ENCODE measurements at places on chromosomes 1 and 21.

DNA sequence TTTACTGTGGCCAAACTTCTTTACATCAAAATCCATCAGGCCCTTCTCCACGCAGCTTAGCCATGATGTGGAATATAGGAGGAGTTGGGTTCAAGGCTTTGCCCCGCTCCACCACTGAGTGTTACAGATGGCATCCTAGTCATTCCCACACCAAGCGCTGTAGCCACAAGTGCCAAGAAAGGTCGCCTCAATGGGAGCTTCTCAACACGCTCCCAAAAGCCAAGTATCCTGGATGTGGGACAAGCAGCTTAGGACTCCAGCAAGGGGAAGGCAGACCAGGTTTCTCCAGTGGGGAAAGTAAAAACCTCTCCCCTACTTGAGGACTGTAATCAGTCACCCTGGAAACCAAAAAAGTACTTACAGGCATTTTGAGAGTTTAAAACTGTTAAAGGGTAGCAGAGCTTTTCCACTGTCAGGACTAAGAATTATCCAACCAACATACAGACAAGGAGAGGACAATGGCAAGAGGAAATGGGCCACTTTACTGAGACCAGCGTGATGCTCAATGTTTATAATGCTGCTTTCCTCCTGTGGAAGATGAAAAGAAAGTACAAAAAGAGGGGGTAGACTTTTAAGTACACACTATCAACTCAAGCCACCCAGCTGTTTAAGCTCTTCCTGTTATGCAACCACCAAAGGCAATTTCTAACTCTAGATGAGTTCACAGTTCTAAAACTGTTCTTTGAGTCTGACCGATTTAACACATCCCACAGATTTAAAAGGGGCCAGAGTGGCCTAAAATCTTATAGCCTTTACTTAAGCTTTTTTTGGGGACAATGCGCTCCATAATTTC lies 120.7 kb upstream of the KRTAP19-8 start:
- DNase-seq, result peak; percentile 43

DNA sequence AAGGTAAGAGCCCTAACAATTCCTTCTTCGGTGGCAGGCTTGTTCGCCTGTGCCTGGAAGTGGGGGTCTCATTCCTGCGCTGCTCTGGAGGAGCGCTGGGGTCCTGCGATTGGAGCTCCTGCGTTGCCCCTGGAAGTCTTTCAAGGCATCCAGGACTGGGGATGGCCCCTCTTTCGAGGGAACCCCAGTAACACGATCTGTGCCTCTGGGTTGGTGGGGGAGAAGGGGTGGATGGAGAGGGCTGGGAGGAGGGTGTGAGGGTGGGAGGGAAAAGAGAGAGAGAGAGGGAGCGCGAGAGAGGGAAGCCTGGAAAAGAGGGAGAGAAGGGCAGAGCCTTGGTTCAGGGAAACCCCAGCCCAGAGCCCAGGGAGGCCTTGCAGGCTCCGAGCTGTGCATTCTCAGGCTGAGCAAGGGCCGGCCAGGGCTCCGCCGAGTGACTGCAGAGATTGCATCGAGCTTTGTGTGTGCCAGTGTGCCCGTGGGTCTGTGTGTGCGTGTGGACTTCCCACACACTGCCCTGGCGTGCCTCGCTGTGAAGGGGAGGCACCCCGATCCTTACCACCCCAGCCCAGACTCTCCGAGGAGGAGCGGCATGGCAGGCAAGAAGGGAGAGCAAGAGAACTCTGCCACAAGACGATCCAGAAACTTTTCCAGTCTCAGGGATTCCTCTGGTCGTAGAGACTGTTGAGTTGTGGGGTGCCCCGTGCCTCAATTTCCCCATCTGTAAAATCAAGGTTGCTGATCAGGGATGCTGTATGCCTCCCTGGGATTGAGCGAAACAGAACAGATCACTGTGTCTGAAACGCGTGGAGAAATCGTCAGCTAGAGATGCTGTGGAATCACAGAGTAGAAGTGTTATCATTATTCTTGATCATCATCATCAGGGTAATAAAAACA lies 619 bp downstream of the BCL9 start:
- peak; percentile 12 for DNase-seq

DNA sequence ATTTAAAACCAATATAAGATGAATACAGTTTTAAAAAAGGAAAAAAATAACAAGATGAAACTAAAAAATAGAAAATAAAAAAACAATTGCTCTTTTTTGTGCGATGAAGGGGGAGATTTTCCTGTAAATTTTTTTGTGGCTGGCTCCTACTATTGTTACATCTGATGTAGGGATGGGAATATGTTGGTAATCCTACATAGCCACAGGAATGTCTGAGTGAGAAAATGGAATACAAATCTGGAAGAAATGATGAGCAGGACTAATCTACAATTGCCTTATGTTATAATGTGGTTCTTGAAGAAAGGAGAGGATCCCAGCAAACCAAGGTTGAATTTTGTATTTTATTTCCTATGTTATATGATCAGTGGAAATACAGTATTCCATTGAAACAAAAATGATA lies 40.9 kb downstream of the ATP6V1G3 start:
- DNase-seq, result no peak

DNA sequence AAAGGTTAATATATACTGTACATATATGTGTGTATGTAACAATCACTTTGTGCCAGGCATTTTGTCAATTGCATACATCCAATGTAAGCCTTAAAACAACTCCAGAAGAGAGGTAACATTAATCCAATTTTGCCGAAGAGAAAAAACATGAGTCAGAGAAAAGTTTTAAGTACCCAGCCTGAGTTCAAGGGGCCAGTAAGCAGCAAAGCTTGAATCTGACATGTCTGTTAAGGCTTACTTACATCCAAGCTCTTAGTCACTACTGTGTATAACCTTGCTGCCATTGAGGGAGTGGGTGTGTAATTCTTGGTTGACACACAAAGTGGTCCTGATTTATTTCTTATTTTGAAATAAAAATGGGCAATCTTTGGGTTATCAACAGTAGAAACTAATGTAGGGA lies 360.4 kb upstream of the LYPLAL1 start:
- DNase-seq, result no peak

- no peak for DNase-seq
Measured at GRCh38 chr1:100713626-100714025, 5.9 kb upstream of the VCAM1 start.

DNA sequence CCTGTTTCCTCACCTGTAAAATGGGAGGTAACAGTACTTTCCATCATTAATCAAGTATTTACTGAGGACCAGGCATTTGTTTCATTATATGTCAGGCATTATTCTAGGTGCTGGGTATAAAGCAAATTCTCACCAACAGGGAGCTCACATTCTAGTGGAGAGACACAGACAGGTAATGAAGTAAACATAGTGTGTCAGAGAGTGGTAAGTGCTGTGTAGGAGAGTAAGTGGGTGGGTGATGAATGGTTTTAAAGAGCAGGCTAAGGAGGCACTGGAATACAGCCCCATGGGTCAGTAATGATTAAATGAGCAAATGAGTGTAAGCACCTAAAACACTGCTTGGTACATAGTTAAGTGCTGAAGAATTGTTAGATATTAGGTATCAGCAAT lies 60.4 kb downstream of the DNTTIP2 start:
- no peak for DNase-seq

DNA sequence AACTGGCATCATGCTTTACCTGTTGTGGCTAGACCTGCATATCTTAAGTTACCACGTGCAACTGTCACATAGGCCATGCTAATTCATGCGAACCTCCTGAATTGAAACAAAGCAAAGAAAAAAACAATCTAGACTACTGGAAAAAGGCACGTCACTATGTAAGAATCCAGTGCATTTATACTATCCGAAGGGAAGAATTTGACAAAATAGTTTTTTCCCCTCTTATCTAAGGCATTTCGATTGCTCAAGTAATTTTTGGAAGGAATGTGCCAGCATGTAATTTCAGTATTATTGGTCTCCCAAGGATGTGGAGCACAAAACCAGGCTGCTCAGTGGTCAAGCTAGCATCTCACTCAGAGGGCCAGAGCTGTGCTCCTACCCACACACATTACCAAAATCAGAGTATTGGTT lies 31.5 kb upstream of the C1orf198 start:
- DNase-seq, result no peak

GRCh38 chr1:117826540-117827078 lies 102.8 kb downstream of the GDAP2 start:
- DNase-seq, result no peak

- DNase-seq, result no peak
Measured at GRCh38 chr1:168467452-168467851, 76.3 kb downstream of the XCL2 start.

DNA sequence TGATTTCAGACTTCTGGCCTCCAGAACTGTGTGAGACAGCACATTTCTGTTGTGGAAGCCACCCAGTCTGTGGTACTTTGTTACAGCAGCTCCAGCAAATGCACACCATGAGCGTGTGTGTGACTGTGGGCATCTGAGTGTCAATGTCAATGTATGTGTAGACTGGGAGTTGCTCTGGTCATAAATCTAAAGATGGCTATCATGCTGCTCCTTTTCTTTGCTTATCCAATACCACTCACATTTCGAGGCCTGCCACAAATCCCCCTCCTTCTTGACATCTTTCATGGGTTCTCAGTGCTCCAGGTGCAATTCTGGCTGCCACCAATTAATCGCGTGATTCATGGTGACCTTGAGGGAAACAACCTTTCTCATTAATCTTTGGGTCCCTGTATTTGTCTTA lies 141.2 kb downstream of the RWDD3 start:
- DNase-seq, result no peak

GRCh38 chr1:85464497-85465098 lies 361 bp downstream of the DDAH1 start:
- DNase-seq, result peak; percentile 57

DNA sequence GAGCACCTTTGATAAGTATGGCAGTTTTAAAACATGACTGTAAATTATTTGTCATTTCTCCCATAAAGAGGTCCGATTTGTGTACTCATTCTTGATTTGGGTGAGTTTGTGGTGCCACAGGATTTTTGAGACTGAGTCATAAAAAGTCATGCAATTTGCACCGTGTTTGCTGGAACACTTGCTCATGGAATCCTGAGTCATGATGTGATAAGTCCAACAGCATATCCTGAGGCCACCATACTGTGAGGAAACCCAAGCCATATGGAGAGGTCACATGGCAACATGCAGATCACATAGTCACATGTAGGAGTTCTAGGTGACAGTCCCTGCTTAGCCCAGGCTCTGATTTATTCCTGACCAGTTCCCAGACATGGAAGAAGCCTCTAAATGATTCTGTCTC lies 40.8 kb upstream of the PRRX1 start:
- no peak for DNase-seq

DNA sequence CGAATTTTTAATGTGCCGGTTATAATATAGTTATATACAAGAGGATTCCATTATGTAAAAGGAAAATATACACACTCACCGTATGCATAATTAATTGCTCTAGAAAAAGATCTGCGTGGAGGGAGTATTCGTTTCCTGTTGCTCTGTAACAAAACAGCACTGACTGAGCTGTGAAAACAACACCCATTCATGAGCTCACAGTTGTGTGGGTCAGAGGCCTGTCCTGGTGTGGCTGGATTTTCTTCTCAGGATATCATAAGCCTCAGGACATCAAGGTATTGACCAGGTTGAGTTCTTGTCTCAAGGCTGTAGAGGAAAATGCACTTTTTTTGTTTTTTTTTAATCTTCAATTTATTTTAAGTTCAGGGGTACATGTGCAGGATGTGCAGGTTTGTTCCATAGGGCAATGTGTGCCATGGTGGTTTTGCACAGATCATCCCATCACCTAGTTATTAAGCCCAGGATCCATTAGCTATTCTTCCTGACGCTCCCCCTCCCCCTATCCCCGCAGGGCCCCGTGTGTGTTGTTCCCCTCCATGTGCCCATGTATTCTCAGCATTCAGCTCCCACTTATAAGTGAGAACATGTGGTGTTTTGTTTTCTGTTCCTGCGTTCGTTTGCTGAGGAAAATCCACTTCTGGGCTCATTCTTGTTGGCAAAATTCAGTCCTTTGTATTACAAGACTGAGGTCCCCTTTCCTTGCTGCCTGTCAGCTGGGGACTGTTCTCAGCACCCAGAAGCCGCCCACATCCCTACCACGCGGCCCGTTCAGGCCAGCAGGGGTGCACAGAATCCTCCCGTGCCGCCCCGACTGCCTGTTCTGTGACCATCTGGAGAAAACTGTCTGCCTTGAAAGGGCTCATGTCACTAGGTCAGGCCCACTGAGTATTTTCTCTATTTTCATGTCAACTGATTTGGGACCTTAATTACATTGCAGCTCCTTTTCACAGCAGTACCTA lies 87.4 kb upstream of the ERRFI1 start:
- DNase-seq, result no peak

DNA sequence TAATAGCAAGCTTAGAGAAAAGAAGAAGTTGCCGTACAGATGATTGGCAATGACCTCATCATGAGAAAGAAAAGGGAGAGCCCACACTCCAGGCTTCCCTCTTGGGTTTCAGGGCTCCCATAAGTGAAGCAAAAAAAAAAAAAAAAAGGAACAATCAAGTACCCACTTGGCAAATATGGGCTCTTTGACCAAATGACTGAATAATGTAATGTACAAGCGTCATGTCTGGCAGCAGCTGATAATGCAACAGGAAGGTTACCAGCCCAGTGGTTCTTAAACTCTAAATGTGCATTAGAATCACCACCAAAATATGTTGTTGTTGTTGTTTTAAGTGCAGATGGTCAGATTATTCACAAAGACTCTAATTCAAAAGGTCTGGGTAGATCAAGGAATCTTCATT lies 13.5 kb downstream of the TNFSF4 start:
- DNase-seq, result peak; percentile 50

GRCh38 chr1:157944663-157945280 lies 48.7 kb upstream of the KIRREL1 start:
- DNase-seq, result no peak

DNA sequence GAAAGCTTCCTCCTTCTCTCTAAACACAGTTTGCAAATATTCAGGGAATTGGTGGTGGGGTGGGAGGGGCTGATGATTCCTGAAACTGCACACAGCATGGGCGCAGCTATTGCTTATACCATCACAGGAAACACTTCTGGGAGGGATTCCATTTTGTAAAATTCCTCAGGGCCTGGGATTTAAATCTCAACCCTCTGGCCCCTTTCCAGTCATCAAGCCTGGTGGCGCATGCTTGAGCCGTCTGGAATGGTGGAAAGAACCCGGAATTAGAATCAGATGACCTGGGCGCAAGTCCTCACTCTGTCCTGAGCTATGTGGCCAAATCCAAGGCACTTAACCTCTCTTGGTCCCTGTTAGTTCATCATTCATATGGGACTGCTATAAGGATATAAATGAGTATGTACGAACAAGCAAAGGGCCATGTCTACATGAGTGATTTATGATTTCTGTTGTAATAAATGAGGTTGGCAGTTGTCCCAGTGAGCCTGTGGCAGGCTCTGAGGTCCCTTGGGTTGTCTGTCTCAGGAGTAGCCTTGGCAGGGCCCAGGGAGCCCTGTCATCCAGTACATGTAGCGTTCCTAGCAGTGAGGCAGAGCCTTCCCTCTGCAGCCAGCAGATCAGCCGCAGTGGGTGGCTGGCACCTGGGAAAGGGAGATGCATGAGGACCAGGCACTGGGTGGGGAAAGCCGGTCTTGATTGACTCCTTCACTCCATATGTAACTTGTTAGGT lies 72.0 kb downstream of the MAN1C1 start:
- DNase-seq, result no peak

DNA sequence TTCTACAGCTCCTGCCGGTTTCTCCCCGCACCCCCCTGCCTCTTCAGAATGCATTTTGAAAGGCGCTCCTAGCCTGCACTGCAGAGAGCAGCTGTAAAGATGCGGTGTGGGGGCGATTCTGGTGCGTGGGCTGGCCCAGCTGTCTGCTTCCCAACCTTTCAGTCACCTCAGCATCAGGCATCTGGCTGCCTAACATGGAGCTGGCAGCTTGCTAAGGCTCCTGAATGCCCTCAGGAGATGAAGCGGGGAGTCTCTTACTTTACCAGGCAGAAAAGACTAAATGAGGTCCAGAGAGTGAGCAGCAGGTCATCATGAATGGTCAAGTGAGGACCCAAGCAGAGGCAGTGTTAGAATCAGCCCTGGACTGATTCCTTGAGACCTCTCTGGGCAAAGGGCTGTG lies 8.7 kb downstream of the IER5 start:
- DNase-seq, result no peak

- no peak for DNase-seq
Measured at GRCh38 chr1:14930247-14930965, 223.1 kb upstream of the TMEM51 start.
